ENCODE measurements at places on chromosomes 4 and X.
A peak's percentile ranks its signal among the peaks of the same experiment; 100 is the strongest.

DNA sequence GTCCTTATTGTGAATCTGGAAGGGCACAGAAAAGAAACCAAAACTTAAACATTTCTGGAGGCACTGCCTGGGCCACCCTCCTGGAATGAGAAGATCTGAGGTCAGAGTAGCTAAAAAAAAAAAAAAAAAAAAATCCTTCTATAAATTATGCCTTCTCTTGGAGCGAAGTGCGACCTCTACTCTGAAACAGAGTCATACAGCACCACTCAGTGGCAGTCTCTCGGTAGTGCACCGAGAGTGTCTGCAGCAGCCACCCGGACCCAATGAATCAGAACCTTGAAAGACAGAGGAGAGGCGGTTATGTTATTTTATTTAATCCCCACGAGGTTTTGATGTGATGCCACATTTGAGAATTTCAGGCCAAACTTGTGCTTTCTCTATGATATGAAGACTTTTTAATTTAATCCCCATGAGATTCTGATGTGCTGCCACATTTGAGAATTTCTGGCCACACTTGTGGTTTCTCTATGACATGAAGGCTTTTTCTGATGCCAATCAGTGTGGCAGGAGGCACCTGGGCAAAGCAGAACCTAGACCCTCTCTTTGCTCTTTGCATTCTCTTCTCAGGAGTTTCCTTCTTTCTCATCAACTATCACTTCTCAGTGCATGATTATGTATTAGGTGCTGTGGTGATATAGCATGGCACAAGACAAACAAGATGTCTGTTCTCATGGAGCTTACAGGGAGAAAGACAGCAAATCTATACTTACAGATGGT, 5.6 kb upstream of the CT47C1 start:
- no peak for DNase-seq

DNA sequence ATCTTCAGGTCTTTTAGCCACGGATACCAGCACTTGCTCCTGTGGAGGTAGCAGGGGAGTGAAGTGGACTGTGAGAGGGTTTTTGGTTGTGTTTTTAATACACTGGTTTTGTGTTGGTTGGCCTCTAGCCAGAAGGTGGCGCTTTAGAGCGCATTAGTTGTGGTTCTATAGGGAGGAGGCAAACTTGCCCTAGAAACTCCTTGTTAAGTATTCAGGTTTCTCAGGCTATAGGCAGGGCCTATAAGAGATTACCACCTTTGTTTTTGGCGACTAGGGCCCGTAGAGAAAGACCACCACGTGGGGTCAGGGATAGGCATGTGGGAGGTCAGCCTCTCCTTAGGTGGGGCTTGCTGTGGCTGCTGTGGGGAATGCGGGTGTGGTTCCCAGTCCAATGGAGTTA, 221.6 kb upstream of the SPANXN4 start:
- DNase-seq = no peak

DNA sequence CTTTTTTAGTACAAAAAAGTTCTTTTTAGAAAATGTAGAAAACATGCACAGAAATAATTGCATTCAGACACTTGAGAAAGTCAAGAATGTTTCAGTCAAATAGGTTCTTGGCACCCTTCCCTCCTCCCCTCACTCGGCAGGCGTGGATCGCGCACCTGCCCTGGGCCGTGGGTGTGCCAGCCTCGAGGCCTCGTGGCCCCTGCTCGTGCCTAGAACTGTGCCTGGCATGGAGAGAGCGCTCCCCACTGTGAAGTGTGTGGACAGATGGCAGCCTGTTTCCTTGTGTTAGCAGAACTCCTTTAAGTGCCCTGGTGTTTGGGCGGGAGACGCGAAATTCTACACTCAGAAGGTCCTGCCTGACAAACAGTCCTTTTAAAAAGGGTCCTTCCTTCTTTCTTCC, 14.7 kb downstream of the RGS12 start:
- no peak for DNase-seq

DNA sequence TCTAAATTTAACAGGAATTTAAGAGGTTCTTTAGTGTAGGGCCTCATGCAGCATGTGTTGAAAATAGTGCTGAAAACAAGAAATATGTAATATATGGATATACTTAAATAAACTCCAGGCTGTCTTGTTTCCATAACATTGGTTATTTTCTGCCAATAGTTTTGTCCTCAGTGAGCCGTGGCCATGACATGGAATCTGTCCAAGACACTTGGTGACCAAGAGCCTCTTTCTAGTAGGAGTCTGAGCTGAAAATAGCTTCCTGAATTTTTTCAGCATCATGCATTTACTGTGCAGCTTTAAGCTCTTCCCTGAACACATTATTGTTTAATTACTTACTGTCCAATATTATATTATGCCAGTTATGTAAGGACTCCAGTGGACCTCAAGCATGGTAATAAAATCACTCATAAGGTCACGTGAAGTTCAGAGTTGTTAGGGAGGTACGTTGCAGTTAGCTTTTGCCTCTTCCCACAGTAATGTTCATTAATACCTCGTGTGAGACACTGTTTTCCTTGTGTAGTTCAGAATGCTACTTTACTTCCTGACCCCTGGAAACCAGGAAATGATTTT, 488.2 kb downstream of the GRID2 start:
- DNase-seq = peak; percentile 63

GRCh38 chr4:13912966-13913365, 285.4 kb upstream of the BOD1L1 start:
- no peak for DNase-seq

GRCh38 chr4:87359258-87359657, 31.7 kb downstream of the HSD17B11 start:
- DNase-seq = no peak

GRCh38 chr4:180852738-180853137, 1390.5 kb upstream of the TENM3 start:
- no peak for DNase-seq

GRCh38 chrX:10197279-10198210, 40.8 kb downstream of the CLCN4 start:
- DNase-seq = no peak

DNA sequence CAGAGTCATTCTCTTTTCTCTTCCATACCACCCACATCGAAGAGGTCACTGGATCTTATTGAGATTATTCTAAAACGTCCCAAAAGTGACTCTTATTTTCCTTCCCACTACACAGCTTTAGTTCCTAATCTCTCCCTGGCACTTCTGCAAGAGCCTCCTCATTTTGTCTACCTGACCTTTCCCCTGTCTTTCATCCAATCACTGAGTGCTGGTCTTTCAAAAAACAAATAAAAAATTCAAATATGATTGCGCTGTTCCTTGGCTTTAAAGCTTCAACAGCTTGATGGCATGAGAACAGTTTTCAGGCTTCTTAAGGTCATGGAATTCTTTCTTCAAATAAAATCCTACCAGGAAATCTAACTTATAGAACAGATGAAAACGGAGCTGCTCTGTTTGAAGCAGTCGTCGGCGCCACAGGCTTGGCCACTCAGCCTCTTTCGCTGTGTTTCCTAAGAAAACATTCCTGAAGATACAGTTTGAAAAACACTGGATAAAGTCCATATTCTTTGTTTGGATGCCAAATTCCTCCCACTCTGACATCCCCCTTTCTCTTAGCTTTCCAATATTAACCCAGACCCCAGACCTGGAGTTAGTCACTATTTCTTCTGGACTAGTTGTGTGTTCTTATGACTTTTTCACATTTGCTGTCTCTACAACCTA, 12.5 kb downstream of the SYTL5 start:
- DNase-seq = no peak

DNA sequence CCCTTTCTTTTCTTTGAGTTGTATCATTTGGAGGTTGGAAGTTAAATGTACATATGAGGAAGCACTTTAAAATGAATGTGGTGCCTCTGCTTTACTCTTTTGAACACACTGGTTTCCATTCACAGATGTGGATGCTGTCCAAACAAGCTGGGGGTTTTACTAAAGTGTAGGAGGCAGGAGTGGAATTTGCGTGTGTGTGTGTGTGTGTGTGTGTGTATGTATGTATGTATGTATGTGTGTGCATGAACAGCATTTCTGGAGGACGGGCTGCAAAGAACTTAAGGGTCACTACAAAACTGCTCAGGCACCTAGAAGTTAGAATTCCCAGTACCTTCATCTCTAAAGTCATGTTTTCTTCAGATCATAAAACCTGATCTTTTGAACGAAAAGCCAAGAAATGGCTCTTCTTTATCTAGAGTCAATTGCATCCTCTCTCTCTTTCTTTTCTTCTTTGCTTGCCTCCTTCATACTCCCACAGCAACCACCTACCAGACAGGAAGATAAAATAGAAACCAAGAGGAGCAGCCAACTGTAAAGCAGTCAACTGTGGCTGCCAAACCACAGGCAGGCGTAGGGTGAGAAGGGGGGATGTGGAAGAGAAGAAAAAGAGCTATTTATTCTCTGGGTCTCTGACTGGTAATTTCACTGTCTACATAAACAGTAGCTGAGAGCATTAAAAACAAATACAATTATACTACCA, 177.0 kb upstream of the RASGEF1B start:
- DNase-seq = no peak

GRCh38 chrX:70439016-70439415, 5.6 kb upstream of the DLG3 start:
- DNase-seq = no peak

DNA sequence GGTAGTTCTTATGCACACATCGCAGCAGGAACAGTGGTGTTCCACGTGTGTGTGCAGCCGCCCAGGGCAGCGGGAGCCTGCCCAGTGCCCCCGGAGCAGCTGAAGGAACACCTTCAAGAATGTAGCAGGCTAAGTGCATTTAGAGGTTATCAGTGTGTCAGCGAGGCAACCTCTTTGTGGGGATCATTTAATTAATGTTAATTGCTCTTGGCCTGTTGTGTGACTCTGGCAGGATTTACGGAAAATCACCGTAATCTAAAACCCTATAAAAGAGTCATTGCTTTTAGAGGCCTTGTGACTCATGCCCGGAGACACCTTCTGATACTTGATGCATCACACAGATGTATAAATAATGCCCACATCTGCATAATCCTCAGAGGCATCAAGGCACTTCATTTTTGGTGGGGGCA, 47.3 kb upstream of the GATB start:
- DNase-seq = no peak

DNA sequence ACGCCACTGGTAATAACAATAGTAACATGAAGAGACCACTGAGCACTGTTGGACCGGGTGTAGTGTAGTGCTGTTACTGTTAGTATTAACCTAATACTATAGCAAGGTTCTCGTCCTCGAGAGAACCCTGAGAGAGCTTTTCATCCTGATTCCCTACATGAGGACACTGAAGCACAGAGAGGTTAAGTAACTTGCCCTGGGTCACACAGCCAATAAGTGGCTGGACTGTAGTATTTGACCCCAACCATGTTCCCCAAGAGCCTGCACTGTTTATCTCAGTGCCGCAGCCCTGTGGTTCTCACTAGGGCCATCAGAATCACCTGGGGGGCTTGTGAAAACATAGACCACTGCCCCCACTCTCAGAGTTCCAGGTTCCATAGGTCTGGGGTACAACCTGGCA, 10.4 kb downstream of the SCML1 start:
- no peak for DNase-seq

DNA sequence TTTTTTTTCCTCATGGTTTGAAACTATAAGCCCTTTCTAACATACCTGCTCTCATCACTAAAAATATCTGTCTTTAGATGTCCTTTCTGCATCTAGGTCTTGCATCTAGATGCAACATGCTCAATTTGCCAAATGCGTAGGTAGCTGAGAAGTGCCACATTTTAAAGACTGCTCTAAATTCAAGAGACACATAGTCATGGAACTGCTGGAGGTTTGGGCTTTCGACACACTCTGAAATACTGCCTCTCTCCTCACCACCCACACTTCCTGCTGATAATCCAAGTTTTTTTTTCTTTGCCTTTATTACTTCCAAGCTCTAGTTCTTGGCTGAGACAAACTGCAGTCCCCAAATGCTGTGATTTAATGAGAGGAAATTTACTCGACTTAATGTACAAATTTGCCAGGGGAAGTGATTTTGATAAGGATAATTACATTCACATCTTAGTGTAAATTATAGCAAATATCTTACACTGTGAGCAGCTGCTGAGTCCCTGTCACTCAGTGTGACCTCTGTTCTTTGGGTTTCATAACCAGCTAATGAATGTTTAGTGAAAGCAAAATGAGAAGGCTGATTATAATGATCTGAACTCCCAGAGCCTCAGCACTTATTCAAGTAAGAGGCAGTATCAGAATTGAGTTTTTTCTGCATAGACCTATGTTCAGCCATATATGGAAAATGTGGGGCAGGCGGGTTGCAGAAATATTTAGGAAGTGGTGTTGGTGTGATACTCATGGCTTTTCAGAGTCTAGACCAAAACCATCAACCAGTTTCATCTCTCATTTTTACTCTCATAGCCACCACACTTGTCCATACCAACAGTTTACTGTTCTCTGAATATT, 31.3 kb downstream of the DRD5 start:
- no peak for DNase-seq

- DNase-seq = no peak
Observed at GRCh38 chrX:134909261-134909660, 81.5 kb upstream of the SMIM10 start.

DNA sequence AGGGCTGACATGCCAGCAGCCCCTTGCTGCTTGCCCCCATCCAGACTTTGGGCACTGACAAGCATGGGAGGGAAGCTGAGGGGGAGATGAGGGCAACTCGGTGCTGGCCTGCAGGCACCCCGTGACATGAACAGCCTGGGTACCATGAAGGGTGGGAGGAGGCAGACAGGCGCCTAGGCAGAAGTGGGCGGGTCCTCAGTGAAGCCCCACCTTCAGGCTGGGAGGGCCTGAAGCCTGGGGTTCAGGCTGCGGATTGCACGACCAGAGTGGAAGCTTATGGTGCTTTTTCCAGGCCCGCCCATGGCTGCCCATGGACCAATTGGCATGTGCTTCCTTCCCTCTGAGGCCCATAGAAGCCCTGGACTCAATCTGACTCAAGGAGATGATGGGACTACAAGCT, 354.1 kb downstream of the GRIA2 start:
- DNase-seq = no peak

DNA sequence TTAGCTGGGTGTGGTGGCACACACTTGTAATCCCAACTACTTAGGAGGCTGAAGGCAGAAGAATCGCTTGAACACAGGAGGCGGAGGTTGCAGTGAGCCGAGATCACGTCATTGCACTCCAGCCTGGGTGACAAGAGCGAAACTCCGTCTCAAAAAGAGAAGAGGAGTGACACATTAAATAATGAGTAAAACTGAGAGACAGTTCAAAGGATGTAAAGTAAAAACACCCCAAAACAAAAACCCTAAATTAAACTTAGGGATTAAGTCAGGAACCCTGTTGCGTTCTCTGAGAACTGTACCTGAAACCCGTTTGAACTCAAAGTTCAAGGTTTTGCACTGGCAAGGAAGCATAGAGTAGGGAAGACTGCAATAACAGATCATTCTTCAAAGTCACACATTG, 141.7 kb downstream of the BRWD3 start:
- no peak for DNase-seq

- no peak for DNase-seq
Observed at GRCh38 chr4:85496126-85496849, 21.3 kb downstream of the ARHGAP24 start.

DNA sequence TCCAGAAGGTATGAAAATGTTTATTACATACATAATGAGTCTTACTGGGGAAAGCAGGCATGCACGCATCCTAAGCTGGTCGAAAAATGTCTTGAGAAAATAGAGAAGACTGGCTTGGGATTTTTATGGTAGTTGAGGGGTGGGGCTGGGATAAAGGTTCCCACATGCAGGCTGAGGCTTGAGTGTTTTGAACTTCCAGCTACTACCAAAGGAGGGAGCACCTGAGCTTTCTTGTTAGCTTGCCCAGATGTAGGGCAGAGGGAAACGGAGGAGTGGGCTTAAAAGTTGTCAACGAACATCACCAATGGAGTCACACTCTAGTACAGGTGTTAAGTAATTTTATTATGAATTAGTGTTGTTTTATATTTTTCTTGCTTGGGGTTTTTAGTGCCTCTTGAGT, 39.6 kb upstream of the SRPX start:
- DNase-seq = peak; percentile 28
